ENCODE measurements at places on chromosomes 2 and 18.

GRCh38 chr18:26497866-26498265 lies 50.5 kb downstream of the KCTD1 start:
- DNase-seq = no peak

- DNase-seq = no peak
Measured at GRCh38 chr2:42045352-42045751, 2.5 kb upstream of the PKDCC start.

GRCh38 chr18:45202061-45202460 lies 413.2 kb upstream of the SLC14A2 start:
- DNase-seq = no peak

DNA sequence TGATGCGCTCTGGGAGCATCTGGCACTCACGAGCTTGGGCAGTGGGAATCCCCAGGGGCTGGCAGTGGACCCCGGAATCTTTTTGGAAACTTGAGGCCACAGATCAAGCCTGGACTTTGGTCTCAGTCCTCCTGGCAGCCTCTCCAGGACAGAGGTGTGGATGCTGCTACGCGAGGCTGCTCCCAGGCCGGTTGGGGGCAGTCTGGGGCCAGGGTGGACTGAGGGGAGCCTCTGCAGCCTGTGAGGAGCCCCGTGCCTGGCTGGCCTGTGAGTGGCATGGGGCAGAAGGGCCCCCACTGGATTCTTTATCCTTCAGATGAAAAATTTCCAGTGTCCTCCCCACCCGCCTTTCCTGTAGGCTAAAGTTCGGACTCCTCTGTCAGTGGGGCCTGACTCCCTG lies 12.7 kb upstream of the DES start:
- DNase-seq = no peak

DNA sequence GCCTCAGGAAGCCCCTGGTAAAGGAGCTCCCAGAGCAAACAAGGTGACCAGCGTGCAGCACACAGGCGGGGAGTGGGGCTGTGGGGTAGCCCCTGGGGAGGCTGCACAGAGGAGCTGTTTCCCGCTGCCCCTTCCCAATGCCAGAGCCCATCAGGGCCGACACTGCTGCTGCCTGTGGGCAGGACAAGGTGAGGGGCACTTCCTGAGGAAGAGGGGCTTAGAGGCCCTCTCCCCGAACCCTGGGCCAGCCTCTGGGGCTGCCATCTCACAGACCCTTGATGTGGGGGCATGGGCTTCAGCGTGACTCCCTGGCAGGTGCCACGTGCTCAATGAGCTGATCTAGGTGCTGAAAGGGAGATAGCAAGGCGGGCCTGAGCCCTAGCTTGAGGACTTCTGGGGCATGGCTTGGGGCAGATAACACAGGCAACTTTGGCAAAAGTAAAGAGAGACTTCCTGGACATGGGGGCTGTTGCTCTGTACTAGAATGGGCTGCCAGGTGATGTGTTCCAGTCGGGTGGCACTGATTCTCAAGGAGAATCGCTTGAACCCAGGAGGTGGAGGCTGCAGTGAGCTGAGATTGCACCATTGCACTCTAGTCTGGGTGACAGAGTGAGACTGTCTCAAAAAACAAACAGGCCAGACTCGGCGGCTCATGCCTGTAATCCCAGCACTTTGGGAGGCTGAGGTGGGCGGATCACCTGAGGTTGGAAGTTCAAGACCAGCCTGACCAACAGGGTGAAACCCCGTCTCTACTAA lies 9.9 kb upstream of the KLF11 start:
- no peak for DNase-seq

DNA sequence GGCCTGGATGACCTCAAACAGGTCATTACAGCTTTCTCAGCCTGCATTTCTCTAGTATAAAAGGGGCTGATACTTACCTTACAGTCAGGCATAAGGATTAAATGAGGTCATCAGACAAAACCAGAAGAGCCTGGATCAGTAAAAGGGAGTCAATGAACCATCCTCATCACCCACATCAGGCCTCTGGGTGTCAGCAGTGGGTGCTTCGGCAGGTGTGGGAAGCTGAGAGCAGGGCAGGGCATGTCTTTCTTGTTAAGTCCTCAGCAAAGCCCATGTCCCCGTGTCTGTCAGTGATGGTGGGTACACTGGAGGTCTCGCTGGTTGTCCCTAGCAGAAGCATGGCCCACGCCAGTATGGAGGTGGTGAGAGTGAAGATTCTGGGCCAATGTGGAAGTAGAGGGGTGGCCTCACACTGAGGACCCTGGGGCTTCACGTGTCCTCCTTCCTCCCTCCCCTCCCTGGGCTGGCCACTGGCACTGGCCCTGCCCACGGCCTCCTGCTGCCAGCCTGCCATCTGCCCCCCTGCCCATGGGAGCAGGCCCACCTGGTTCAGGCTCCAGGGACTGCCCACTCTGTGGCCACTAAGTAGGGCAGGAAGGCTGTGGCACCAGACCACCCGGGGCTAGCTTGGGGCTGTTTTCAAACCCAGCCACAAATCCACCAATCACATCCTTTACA lies 4.4 kb downstream of the ADRA2B start:
- no peak for DNase-seq

DNA sequence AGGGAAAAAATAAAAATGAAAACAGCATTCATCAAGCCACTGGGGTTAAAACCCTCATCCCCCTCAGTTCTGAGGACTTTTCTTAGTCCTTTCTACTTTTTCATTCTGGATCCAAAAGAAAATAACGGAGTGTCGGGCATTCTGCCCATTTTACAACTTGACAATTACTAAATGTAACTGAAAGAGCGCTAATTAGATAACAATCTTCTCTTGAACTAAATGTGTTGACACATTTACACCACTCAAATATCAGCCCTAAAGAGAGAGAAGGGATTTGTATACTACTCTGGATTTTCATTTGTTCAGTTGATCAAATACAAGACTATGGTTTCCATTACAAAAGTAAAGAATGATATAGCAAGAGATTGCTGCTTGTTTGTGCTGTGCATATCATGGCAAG lies 27.5 kb downstream of the ABCA12 start:
- no peak for DNase-seq

- no peak for DNase-seq
Measured at GRCh38 chr2:190457256-190457655, 49.1 kb downstream of the MFSD6 start.

- DNase-seq = no peak
Measured at GRCh38 chr18:42038936-42039335, 83.9 kb downstream of the PIK3C3 start.

- DNase-seq = no peak
Measured at GRCh38 chr2:98436734-98437133, 7.9 kb upstream of the INPP4A start.

DNA sequence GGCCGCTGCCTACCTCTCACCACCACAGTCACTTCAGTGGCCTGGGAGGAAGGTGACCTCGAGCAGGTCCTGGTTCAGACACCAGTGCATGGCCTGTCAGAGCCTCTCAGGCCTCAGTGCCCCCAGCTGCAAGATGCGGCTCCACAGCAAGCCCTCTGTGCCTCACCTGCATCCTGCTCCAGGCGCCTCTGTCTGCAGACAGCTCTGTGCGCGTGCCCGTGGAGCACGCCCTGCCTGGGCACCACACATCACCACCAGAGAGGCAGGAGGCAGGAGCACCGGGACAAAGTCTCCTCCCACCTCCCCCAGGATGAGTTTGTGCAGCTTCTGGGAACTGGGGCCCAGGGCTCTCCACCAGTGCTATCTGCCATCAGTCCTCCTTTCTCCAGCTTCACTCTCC lies 98.7 kb downstream of the TFCP2L1 start:
- DNase-seq = no peak

- DNase-seq = no peak
Measured at GRCh38 chr2:111633643-111634042, 250.3 kb downstream of the ANAPC1 start.

DNA sequence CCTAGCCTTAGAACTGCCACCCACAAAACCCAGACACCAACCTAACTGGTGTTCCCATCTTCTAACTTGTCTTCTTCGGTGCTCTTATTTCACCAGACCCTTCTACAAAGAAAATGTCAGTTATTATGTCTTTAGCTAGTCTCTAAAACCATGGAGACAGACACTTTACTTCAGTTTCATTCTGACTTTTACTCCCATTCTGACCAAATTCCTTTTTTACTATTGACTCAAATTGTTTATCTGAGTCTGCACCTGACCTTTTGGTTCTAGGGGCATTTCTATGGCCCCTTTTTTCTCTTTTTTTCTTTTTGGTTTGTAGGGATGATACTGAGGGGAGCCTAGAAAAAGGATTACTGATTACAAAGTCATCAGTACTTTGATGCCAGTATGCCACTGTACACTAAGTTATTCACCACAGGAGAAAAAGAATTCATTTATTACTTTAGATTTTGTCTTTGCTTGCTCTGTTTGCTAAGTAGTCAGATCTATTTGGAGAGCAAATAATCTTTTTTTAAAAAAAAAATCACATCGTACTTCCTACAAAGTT lies 6.8 kb upstream of the SLC1A4 start:
- DNase-seq = no peak

DNA sequence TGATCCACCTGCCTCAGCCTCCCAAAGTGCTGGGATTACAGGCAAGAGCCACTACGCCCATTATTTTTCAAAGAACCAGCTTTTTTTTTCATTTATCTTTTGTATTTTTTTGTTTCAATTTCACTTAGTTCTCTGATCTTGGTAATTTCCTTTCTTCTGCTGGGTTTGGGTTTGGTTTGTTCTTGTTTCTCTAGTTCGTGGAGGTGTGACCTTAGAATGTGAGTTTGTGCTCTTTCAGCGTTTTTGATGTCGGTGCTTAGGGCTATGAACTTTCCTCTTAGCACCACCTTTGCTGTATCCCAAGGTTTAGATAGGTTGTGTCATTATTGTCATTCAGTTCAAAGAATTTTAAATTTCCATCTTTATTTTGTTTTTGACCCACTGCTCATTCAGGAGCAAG lies 86.7 kb upstream of the MSTN start:
- DNase-seq = no peak

DNA sequence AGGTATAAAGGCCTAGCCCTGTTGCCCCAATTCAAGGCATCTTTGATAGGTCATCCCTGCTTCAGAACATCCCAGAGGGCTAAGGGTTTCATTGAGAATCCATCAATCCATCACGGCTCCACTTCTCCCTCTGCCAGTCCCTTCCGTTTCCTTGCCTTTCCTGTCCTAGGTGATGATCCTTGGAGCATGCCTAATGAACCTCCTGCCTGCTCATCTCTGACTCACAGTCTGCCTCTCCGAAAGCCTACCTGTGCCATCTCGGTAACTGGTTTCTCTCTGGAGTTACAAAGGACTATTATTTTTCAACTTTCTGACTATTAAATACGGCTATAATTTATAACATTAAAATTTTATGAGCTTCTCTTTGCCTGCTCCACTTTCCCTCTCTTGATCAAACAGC lies 36.7 kb upstream of the OSBPL6 start:
- no peak for DNase-seq

DNA sequence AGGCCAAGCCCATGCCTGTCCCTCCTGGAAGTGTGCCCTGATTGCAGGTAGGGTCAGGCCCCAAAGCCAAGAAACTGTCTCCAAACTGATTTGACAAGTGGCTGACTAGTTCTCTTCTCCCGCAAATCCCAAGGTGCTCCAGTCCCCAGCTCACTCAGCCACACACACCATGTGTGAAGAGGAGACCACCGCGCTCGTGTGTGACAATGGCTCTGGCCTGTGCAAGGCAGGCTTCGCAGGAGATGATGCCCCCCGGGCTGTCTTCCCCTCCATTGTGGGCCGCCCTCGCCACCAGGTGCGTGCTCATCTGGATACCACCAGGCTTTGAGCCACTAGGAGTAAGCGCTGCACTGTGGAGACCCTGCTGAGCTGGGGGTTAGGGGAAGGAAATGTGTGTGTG lies 8.3 kb downstream of the ACTG2 start:
- no peak for DNase-seq

DNA sequence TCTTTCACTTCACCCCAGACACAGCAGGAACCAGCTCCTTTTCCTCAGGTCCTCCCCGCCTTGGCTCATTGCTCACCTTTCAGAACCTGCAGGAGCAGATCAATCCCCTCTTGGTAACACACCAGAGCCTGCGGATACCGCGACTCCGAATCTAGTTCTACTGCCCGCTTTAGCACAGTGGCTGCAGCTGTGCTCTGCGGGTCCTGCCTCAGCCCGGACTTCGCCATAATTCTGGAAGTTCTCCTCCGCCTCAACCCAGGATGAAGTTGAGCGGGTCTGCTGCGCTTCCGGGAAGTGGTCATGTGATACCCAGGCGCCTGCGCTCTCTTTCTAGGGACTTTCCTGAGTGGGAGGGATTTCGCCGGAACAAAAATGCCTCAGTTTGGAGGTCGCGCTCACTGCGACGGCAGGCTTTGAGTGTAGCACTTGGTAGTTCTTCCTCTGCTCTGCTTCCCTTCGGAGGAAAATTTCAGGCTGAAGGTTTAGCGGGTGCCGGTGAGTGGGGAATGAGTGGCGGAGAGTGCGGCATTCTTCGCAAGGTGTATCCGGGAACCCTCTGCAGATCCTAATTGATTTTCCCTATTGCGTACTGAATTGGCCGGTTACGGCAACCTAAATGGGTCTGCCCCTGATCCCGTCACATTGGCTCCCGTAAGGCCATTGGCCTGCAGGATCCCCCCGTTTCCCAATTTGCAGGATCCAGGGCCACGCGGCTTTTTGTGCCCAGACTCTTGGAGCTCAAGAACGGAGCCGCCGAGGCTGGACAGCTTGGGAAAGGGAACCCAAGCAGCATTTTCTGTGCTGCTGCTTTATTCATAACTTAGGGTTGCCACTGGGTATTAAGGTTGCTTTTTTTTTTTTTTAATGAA lies at the start of the genes MITD1 and MRPL30:
TSS of gene MITD1 (minus strand) at position 304 of the 869 bp plus-strand sequence. CDS start at position 227, 77 bp downstream.
TSS of gene MRPL30 (plus strand) at position 430 of the 869 bp plus-strand sequence. CDS start 5,020 bp downstream, outside the sequence.
- DNase-seq = peak; percentile 88

DNA sequence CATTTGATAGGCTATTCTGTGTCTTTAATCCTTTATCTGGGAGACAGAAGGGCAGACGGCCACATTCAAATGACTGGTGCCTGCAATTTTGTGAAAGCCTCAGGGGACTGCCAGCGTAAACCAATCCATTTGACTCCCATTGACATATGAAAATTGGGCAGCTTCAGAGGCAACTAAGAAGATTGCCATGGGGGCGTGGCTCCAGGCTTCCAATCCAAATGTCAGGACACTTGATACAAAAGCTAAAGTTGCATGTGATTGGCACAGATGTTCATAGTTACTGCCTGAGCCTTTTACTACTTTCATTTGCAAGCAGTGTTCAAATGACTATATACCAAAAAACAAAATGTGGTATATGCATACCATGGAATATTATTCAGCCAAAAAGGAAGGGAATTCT lies 42.0 kb downstream of the SPC25 start:
- DNase-seq = no peak

All from stimulated activated CD8-positive, alpha-beta memory T cell treated with anti-CD3 and anti-CD28 coated beads, Interleukin-7, amount 100 ng/mL, for 4 hours (primary cell).